ENCODE measurements at places on chromosomes 5 and 9.

GRCh38 chr9:88933607-88934379 is 57.5 kb upstream of the S1PR3 start:
- DNase-seq, result no peak

- DNase-seq, result no peak
These were observed 246.6 kb upstream of the CCNG1 start for GRCh38 chr5:163190784-163191183.

GRCh38 chr5:76451031-76451701 is 48.1 kb downstream of the IQGAP2 start:
- DNase-seq, result no peak

GRCh38 chr9:114366334-114367128 is 21.3 kb downstream of the AKNA start:
- peak; percentile 90 for DNase-seq

- DNase-seq, result no peak
These were observed 24.4 kb upstream of the CYFIP2 start for GRCh38 chr5:157241483-157241882.

- peak; percentile 84 for DNase-seq
These were observed 182.4 kb downstream of the ACTL7B start for GRCh38 chr9:108673386-108673785.

GRCh38 chr5:139961435-139962157 is 81.5 kb downstream of the NRG2 start:
- DNase-seq, result no peak

DNA sequence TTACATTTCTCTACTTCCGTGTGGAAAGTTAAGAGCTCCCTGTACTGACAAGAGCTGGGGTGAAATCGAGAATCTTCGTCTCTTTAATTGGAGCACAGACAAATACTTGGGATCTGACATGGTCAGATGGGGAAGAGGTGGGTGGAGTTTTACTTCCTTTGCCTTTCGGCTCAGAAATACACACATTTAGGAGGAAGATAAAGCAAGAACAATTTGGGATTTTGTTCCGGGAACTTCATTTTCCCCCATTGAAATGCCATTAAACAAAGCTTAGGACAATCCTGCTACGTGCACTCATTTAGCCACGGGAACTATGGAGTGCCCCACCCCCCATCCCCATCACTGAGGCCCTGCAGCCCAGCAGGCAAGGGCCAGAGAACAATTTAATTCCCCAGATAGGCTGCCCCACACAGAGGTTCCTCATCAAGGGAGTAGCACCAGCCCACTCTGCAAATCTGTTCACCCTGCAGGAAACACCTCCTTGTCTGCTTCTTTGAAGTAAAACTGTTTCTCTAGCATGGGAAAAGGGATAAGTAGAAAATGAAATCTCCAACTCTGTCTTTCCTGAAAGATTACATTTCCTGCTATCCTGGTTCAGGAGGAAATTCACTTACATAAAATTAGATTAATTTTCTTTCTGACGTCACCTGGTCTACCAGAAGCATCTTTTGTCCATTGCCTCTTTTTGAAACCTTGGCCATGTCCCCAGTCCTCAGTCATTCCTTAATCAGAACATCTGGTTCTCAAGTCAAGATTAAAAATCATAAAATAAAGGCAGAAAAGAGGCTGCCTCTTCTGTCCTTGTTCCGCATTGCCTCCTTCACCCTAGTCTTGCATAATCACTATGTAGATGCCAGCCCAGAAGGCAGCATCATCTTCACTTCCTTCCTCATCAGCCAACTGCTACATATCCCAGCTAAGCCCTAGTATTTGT is 206.4 kb downstream of the ENC1 start:
- DNase-seq, result peak; percentile 7

- DNase-seq, result no peak
These were observed 3.0 kb downstream of the MLANA start for GRCh38 chr9:5893591-5894236.

DNA sequence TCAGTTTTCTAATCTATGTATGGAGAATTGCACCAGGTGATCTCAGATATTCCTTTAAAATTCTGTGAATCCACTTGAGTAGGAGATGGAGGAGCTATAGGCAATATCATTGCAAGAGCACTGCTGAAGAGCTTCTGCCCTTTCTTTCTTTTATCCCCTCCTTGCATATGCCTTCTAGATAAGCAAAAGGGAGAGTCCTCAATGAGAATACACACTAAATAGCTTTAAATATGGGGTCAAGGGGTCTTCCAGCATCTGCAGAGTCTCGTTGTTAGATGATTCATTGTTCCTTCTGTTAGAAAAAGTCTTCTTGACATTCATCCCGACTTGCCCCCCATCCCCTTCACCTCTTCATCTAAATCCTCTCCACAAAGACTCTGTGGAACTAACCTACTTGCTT is 156.1 kb downstream of the PIK3R1 start:
- DNase-seq, result no peak

- DNase-seq, result peak; percentile 54
These were observed 21.7 kb upstream of the NSD1 start for GRCh38 chr5:177111720-177112394.

DNA sequence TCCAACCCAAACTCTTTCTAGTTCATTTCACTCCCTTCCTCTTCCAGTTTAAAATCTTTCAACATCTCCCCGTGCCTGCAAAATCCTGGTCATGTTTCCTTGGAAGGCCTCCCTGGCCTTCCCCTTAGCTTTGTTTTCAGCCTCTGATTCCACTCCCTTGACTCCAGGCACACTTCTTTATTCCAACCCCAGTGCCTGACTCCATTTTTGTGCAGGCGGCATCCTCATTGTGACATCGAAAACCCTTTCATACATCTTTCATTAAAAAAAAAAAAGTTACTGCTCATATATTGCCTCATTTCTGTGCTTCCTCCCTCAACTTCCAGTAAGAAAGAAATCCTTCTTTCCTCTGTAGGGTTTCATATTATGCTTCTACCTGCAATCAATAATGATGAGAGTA is 7.1 kb upstream of the TNFSF8 start:
- no peak for DNase-seq

DNA sequence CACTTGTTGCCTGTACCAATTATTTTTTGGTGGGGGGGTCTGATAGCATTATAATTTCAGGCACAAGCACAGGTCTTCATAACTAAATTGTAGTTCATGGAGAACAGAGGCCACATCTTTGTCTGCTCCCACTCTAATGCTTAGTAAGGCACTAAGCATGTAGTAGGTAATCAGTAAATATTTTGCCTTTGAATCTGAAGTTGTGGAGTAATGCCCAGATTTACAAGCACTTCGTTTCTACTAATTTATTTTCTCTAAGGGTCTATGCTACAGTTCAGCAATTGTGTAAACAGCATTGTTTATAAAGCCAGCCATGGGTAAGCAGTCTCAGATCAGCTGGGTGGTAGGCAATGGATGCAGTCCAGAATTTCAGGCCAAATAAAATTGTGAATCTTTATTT is 78.6 kb downstream of the GRIA1 start:
- no peak for DNase-seq

DNA sequence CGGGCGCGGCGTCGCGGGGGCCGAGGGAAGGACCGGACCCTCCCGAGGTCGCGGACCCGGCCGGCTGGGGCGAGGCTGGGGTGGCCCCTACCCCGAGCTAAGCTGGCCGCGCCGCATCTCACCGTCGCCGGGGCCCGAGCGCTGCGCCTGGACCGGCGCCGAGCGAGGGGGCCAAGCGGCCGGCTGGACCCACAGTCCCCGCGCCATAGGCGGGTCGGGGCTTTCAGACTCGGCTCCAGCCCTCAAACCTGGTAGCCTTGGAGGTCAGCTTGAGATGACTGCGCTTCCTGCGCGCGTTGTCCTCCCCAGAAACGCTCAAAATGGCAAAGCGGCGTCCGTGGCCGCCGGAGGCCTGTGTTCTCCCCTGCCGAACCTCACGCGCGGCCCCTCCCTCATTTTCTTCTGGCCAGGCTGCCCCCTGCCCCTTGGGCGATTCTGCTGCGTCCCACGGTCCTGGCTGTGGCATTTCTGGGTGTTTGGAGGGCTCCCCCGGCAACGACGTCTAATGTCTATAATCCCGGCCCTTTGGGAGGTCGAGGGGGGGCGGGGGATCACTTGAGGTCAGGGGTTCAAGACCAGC is 8.7 kb upstream of the GRIN1 start:
- DNase-seq, result peak; percentile 28

DNA sequence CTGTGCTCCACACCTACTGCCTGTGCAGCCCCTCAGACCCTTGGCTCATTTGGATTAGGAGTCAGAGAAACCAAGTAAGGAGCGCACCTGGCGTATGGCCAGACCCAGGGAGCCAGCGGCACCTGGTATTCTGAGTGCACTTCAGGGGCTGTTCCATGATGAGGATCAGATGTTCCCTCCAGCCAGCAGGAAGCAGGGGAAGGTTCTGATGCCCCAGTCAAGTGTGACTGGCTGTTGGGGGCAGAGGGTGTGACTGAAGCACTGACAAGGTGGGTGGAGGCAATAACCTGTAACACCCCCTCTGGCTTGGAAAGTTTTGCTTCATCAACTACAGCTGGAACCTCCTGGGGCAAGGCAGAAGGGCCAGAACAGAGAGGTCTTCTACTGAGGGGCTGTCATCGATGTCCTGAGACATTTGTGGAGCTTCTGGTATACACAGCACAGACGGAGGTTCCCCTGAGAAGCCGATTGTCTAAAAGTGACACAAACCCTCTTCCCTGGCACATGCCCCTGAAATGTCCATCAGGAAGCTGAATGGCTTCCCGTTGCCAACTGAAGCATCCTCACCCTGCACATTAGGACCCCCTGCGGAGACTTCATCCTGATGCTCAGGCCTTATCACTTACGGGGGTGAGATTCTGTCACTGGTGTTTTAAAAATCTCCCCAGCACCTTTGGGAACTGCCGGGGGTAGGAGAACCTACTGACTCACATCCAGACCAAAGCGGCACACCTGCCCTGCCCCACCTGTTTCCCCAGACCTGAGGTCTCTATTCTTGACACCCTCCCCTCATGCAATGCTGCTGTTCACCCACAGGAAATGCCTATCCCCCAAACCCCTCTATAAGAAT is 21.1 kb downstream of the TRAF1 start:
- no peak for DNase-seq

GRCh38 chr9:23044549-23044948 is 597.9 kb downstream of the DMRTA1 start:
- DNase-seq, result peak; percentile 0

GRCh38 chr5:123170816-123171215 is 81.8 kb downstream of the PRDM6 start:
- no peak for DNase-seq

- no peak for DNase-seq
These were observed 123.4 kb upstream of the MAN2A1 start for GRCh38 chr5:109566361-109566760.

DNA sequence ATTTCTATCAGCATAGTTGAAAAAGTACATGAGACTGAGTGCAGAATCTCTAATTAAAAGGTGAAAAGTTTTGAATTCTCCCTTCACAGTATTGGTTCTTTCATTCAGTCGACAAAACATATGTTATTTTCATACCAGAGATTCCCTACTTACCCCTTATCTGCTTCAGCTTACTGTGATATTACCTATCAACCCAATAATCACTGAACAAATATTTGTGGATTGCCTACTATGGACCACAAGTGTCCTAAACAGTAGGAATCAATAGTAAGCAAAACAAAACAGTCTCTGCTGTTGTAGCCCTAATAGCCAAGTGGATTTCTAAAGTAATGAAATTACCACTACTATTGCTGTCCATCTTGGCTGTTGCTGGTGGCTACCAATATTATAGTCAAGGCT is 11.5 kb downstream of the CCDC152 start:
- DNase-seq, result no peak

GRCh38 chr5:73729329-73729728 is 103.3 kb downstream of the ARHGEF28 start:
- peak; percentile 9 for DNase-seq
